IPS DF 19.7 (cell line): ENCODE measurements at places on chromosomes 2 and 18.

GRCh38 chr2:191245869-191246531 is 796 bp downstream of the MYO1B start:
- peak; percentile 69 for DNase-seq

- peak; percentile 15 for DNase-seq
Observed at GRCh38 chr2:101725515-101726192, 28.1 kb downstream of the MAP4K4 start.

GRCh38 chr18:52615321-52615720 is 275.3 kb downstream of the DCC start:
- no peak for DNase-seq

DNA sequence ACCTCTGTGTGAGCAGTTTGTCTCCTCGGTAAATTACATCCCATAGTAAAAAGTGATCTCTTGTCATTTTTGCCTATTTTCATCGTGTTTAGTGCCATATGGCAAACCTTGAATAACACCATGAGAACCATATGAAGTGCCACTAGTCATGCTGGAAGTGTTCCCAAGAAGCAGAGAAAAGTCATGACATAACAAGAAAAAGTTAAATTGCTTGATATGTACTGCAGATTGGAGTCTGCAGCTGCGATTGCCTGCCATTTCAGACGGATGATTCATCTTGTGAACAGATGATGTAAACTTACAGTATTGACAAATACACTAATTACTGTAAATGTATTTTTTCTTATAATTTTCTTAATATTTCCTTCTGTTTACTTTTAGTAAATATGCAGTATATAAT is 846.7 kb downstream of the BCL11A start:
- DNase-seq: no peak

DNA sequence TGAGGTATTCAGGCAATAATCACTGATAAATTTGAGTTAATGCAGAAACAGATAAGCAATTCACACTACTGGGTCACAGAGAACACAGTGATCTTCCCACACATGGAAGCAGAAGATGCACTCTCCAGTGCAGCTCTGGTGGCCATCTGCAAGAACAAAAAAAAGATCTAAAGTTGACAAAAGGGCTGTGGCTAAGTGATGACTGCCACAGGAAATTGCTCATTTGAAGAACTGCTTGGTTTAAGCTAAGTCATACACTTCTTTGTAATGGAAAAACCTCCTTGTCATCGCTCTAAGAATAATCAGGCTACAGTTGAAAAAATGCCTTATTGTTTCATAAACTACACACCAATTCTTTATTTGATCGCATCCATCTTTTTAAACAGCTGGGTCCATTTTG is 115.1 kb downstream of the DTNB start:
- DNase-seq: no peak

DNA sequence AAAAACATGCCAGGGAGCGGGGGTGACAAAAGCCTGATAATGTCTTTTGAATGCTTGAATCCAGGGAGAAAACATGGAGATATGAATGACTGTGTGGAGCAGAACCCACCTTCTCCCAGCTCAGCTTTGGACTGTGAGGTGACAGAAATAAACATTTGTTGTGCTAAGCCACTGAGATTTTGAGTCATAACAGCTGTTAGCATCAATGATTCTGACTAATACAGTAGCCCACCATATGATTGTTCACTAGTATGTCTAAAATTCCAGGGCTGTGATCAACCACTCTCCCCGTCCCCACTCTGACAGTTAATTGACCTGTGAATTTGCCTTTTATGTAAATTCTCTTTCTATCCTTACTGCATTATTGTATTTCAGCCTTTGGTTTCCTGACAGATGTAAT is 69.1 kb downstream of the PDK1 start:
- DNase-seq: no peak

DNA sequence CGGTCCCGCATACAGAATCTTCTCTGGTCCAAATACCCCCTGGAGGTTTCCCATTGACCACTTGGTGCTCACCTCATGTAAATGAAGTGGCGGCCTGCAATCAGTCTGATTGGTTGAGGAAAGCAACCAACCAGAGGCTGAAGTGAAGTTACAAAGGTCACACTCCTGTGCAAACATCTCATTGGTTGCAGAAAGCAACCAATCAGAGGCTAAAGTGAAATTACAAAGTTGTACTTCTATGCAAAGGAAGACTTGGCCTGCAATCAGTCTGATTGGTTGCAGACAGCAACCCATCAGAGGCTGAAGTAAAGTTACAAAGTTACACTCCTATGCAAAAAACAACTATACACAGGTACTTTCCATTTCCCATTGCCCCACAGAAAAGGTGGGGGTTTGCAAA is 2.5 kb upstream of the SP100 start:
- no peak for DNase-seq

- DNase-seq: no peak
Observed at GRCh38 chr2:72562451-72563153, 263.2 kb downstream of the EXOC6B start.

- DNase-seq: no peak
Observed at GRCh38 chr2:99445065-99445464, 44.8 kb downstream of the REV1 start.

DNA sequence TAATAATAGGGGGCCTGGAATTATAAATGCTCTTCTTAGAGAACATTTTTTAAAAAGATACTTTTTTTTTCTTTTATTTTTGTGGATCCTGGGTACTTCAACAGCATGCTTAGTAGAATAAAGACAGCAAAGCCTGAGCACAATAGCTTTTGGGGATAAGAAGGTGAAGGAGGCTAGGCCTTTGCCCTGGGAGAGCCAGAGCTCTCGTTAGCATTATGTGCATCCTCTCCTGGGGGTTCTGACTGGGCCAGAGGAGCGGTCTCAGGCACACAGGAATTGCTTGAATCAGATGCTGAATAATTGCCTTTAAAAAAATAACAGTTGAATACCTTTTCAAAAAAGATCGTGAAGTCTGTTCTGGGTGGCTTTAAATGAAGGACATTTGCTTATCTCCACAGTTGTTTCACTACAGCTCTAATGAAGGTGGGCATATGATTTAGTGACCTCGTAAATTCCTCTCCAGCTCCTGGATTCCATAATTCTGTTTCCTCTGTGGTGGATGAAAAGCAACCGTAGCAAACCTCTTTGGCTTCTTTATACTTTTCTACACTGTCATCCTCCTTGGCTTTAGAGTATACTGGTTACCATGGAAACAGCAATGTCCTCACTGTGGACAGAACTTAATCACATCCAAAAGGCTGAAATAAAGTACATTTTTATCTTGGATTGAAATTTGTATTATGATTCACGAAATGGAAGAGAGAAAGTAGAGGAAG is 133.8 kb downstream of the MAIP1 start:
- no peak for DNase-seq

GRCh38 chr2:173037245-173038120 is 38.2 kb upstream of the MAP3K20 start:
- no peak for DNase-seq

- no peak for DNase-seq
Observed at GRCh38 chr2:240133401-240133800, 2.7 kb downstream of the COPS9 start.

DNA sequence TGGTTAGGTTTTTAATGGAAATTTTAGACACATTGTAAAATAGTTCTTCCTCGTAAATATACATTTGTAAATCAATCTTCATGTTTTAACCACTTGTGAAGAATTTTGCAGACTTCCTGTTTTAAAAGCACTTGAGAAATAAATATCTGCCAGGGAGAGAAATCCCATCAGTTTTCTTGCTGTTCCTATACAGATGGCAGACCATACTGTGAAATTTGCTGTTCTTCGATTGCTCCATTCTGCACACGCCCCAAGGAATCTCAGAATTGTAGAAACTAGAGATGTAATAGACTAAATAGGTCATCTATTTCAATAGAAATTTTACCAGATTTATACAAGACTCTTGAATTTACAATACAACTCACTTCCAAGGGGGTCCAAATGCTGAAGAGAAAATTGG is 75.8 kb upstream of the PIK3C3 start:
- no peak for DNase-seq

DNA sequence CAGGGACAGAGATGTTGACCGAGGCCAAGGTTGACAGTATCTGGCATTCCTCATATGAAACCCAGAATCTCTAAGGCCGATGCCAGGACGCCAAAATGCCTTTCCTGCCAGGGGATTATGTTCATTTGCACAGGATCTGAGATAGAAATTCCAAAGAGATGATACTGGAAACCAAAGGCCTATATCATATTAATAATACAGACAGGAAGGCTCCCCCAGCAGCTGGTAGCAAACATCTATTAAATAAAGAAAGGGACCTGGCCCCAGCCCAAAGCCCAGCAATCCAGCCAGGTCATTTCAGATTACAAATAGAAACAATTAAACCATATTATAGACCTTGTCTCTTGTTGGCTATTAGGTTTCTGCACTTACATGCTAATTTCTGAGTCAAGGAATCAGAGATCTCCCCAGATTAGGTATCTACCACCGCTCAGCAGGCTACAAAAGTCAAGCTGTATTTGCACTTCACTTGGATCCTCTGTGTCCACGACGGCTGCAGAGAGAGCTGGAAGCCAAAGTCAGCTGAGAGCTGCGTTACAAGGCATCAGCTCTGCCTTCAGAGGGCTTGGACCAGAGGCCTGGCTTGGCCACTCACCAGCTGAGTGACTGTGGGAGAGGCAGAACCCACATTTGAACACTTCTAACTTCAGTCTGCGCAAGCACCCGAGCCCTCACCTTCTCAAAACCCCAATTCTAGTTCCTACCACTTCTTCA is 269.3 kb upstream of the SIX2 start:
- no peak for DNase-seq

DNA sequence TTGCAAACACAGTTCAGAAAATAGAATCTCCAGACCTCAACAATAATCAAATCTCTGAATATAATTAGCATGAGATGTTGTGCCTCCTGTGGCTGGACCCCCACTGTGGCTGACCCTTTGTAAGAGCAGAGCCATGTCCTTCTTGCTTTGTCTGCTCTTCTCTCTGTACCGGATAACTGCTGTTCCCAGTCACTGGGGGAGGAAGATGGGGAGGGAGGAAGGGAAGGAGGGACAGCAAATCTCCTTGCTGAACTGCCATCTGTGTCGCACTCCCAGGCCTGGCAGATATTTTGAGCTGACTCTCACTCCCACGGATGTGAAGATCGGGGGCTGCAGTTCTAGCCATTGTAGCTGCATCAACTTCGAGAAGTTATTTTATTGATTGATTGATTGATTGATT is 319.0 kb upstream of the CXCR4 start:
- no peak for DNase-seq

- DNase-seq: no peak
Observed at GRCh38 chr2:178195390-178196166, 1.3 kb downstream of the OSBPL6 start.

DNA sequence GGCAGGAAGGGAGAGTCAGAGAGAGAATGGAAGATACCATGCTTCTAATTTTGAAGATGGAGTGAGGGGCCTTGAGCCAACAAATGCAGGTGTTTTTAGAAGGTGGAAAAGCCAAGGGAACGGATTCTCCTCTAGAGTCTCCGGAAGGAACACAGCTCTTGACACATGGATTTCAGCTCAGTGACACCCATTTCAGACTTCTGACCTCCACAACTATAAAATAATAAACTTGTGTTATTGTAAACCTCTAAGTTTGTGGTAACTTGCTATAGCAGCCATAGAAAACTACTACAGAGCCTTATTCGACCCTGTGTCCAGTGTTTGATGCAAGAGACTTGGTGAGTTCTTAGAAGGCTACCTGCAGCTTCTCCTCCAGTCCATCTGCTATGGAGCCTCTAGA is 7.8 kb downstream of the IL1F10 start:
- DNase-seq: no peak

- DNase-seq: no peak
Observed at GRCh38 chr2:2123238-2123637, 207.8 kb downstream of the MYT1L start.

DNA sequence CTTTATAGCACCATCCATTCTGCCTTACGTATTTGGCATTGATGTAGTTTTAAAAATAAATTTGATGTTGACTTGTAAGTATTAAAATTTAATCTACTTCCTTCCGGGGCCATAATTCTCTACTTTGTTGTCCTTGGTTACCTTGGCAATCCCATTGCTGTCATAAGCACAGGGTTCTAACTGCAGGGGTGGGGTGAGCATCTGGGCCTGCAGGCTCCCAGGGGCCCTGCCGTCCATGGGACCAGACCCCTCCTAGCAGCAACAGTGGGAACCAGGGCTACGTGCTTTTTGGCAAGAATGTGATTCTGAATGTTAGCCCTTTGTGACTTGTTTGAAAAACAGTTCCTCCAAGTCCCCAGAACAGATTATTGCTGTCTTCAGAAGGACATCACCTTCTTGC is 4.9 kb downstream of the ASAP2 start:
- DNase-seq: no peak

DNA sequence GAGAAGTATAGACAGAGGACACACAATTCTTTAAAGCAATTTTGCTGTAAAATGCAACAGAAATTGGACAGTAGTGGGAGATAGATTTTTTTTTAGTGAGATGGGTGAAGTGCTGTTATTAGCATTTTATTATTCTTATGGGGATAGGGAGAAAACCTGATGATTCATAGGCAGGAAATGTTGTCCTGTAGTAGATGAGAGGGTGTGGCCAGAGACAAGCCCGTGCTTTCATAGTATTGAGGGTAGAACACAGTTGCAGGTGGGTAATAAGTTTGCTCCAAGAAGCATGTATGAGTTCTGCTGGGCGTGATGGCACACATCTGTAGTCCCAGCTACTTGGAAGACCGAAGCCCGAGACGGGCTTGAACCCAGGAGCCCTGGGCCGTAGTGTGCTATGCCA is 128.3 kb upstream of the ARHGAP28 start:
- no peak for DNase-seq

GRCh38 chr2:9972621-9973479 is 21.4 kb downstream of the GRHL1 start:
- no peak for DNase-seq

- DNase-seq: no peak
Observed at GRCh38 chr18:62682371-62682770, 33.0 kb upstream of the PHLPP1 start.

DNA sequence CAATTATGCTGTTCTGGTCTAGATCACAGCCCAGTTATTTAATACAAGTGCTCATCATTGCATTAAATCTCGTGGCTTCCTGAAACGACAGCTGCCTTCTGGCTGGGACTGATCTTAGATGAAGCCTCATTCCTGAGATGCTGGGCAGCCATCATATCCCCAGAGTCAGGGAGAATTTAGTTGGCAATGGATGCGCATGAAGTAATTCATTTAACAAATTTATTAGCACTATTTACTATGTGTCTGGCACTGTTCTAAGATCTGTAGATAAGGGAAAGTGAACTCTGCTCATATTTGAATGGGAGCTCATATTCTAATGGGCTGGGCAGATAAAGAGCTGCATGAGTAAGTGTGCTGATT is 244.7 kb downstream of the KCNS3 start:
- no peak for DNase-seq

- no peak for DNase-seq
Observed at GRCh38 chr18:37617623-37618022, 52.0 kb upstream of the CELF4 start.

GRCh38 chr2:187408926-187409325 is 39.1 kb downstream of the CALCRL start:
- DNase-seq: peak; percentile 20

GRCh38 chr2:19225931-19226330 is 132.5 kb downstream of the OSR1 start:
- DNase-seq: no peak
